ENCODE measurements at places on chromosomes 13 and 19.

DNA sequence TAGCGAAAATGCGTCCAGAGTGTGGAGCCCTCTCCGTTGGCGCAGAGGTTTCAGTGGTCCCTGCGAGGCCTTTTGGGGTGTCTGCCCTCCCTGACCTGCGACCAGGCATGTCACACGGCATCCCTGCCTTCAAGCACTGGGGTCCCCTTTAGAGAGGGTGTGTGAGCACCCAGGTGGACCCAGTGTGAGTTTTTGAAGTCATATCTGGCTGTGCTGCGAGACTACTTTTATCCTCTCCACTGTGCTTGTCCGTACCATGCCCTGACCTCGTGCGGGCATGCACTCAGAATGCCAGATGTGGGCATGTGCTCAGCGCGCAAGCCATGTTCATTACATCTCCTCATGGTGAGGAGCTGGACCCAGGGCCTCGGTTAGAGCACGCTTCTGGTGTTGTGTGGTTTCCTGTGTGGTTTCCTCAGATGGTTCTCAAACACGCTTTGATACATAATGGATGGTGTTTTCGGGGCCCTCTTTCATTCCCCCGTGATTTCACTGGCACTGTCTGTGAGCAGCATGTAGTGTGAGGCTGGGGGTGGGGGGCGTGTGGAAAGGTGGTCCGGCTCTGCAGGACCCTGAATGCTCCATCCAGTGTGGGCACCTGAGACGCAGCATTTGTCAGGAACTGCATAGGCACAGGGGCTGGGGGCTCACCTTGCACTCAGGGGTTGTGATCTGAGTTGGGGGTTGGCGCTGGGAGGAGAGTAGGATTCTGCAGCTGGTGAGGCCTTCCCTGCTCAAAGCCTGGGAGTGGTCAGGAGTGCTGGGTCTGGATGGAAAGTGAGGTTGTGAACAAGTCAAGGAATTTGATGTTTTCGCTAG is 2.3 kb downstream of the TFDP1 start:
- DNase-seq, result no peak

DNA sequence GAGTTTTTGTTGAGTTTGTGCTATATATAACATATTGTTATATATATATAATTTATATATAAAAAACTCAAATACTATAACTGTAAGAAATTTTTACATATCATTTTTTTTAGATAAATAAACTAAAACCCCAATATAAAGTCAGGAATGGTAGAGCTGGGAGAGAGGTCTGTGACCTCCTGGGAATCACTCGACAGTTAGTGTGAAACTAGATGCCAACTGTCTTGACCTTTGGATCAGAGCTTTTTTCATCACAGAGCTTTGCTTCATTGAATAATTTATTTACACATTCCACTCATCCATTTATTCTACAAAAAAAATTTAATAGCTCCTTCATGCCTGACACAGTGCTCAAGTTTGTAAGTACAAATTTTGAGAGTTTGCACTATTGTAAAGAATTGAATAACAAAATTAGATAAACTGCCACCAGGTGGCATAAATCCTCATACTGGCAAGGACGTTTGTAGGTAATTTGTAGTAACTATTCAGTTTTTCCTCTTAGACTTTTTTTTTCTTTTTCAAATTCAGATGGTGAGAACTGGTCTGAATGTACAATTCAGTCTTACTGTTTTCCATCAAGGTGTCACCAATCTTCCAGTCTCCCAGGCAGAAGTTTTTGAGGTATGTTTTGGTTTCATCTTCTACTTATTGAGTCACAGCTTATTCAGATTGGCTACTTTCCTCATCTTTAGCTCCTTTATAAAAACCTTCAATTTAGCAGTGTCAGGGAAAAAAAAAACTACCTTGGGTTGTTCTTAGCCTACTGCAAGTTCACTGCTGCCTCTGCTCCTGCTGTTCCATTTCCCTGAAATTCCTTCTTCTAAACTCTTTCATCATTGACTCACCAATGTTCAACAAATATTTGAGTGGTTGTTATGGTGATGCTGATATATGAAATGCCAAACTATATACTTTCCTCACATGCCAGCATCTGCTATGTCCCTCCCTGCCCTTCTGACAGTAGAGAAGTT is 28.7 kb downstream of the LACC1 start:
- DNase-seq, result peak; percentile 67

DNA sequence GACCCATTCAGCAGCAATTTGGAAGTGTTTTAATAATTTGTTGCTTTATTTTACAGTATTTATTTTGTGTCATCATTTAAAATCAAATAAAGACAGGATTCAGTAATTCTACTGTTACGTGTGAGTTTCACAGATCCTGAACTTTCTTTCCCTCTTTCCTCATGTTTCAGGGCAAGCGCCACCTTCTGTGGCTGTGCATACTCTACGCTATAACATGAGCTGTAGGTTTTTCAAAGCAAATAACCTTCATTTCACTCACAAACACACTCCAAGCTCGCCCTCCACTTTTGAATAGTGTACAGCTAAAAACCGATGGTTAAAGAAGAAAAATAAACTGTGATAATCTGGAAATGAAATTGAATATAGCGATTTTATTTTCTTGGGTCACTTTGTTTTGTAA is 753.3 kb downstream of the OLFM4 start:
- DNase-seq, result no peak

DNA sequence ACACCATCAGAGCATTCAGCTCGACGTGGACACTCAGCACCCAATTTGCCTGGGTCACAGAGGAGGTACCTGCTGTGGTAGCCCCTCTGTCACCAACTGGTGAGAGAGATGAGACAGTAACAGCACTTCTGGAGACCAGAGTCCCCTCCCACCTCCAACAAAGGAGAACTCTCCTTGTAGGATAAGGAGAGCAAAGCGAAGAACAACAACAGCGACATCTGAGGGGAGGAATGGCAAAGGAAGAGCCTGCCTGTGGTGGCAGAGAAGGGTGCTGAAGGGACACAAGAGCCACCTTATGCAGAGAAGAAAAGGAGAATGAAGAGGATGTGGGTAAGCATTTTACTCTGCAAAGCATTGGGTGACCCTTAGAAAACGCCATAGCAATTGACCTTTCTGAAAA is 167.8 kb downstream of the ABCC4 start:
- no peak for DNase-seq

GRCh38 chr13:44927968-44928367 is 61.3 kb downstream of the NUFIP1 start:
- peak; percentile 63 for DNase-seq

GRCh38 chr13:35163674-35164073 is 221.6 kb downstream of the NBEA start:
- no peak for DNase-seq

GRCh38 chr13:108226184-108226583 is 8.0 kb downstream of the ABHD13 start:
- DNase-seq, result no peak

GRCh38 chr13:114099191-114099590 is 33.2 kb downstream of the RASA3 start:
- peak; percentile 94 for DNase-seq

DNA sequence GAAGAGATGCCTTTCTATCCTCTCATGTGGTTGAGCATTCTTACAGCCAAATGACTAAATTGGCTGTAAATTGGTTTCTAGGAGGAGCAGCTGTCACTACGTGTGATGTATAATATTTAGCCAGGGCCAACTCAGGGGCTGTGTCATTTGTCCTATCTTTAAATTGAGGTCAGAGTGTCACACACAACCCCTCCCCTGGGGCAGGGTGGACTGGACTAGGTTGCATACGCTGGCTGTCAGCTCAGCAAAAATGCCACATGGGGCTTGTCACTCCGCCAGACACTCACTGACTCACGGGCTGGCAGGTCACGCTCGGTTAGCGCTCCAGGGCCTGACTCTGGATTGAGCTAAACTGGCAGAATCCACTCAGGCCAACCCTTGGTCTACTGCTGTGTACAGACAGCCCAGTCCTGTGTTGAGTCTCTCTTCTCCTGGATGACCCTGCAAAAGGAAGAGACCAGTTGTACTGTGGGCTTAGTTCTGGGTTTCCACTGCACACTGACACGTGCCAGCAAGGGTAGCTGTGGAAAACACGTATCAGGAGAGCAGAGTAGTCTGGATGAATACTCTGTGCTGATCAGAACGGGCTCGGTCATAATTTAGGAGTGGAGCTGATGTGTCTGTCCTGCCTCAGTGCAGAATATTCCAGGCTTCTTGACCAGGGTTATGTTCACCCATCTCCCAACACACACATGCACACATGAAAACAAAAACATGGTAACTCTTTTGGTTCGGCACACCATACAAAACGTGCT is 29.1 kb downstream of the SHISA2 start:
- peak; percentile 90 for DNase-seq

- no peak for DNase-seq
Measured at GRCh38 chr19:34539396-34539795, 57.8 kb downstream of the WTIP start.

- no peak for DNase-seq
Measured at GRCh38 chr13:74110053-74110452, 24.2 kb downstream of the KLF12 start.

DNA sequence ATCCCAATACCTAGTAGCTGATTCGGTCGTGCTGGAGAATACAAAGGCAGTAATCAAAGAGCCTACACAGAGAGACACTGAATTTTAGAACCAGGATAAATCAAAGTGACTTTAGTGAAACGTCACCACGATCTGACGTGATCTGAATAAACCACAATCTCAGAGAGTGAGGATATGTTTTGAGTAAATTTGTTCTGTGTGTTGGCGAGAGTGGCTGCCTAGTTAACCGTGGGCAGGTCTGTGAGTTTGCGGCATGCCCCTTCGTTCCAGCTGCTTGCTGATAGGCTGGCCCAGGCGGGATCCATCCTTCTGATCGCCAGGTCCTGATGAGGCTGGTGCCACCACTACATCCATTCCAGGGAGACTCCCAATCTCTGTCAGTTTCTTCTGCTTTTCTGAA is 40.4 kb downstream of the LRCH1 start:
- no peak for DNase-seq

DNA sequence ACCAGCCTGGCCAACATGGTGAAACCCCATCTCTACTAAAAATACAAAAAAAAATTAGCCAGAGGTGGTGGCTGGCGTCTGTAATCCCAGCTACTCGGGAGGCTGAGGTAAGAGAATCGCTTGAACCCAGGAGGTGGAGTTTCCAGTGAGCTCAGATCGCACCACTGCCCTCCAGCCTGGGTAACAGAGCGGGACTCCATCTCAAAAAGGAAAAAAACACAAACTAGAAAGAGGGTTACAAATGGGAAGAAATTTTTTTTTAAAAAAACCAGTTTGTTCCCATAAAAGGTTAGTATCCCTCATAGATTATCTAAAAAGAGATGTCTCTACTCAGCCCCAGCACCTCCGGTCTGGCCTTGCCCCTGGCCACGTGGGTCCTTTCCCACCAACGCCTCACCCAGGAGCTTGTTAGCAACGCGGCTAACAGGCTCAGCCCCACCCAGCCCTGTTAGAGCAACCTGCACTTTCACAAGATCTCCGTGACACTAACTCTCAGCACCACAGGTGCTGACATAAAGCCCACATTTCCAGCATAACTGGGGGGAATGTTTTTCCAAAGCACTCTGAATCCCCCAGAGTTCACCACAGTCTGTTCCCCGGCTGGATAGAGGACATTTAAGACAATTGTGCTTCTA is 4.3 kb downstream of the DMKN start:
- no peak for DNase-seq

GRCh38 chr13:26941345-26942174 is 181.0 kb upstream of the GPR12 start:
- DNase-seq, result peak; percentile 46

GRCh38 chr13:24075137-24075975 is 85.2 kb upstream of the SPATA13 start:
- no peak for DNase-seq

GRCh38 chr13:67630640-67631039 is 400.5 kb upstream of the PCDH9 start:
- no peak for DNase-seq

- no peak for DNase-seq
Measured at GRCh38 chr19:33436360-33437345, 63.1 kb downstream of the CEBPG start.

DNA sequence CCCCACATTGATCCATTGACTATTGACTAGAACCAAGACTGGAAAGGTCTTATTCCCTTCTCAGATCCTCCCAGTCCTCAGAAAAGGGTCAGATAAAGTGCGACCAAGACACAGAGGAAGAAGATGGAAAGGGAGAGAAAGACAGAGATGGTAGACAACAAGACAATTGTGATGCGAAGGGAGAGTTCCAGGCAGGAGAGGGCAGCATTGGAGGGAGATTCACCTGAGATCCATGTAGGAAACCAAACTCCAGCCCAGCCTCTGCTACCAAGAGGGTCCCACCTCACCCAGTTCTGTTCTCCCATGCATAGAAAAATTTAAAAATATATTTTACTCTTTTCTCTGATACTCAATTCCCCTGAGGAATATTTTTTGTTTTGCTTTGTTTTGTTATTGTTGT is 67.3 kb upstream of the TSHZ3 start:
- no peak for DNase-seq

DNA sequence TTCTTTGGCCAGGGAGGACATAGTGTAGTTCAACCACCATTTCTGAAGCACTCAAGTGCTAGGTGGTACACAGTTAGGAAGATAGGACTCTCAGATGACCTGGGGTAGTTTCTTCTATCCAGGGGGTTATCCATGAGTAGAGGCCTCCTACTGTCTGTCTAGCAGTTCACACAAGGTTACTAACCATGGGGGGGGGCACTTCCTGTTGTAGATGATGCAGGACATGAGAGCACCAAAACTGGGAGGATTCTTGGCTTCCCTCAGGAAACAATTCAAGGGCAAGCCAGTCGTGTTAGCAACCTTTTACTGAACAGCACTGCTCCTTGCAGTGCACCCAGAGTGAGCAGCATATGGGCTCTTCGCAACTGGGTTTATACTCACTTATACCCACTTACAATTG is 8.9 kb upstream of the TPP2 start:
- no peak for DNase-seq

GRCh38 chr13:98910501-98910951 is 67.3 kb downstream of the DOCK9 start:
- peak; percentile 45 for DNase-seq

- DNase-seq, result no peak
Measured at GRCh38 chr13:56659041-56659471, 481.7 kb upstream of the PRR20A start.

DNA sequence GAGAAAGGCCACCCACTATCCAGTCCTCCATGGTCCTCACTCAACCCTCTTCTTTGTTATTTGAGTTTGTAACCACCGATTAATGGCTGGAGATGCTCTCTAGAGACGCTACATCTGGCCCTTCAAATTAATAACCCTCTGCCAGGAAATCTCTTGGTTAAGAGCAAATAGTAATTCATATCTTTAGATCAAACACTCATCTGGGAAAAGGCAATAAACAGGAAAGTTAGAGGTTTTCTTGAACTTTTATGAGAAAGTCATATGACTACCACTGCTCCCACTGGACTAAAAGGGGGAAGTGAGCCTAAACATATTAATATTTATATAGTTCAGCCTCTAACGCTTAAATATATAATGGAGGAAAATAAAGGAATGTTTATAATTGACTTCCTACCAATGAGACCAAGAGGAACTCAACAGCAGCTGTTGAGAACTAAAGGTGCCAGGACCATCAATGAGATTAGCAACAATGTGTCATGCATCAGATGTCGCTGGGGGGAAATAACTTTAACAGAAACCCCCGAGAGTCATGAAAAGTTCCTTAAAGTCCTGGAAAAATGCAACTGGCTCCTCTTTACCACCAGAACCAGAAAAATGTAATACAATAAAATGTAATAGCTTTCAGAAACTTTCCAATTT is 2.7 kb downstream of the TBC1D4 start:
- DNase-seq, result no peak

All from astrocyte of the hippocampus (primary cell).